Sigmoid colon (tissue), 7 donors: ENCODE measurements at places on chromosomes 7 and 10. TPM values are rescaled to one million over a fixed set of nuclear protein-coding genes. Genes with fewer than 3 reads are reported as not detected.

DNA sequence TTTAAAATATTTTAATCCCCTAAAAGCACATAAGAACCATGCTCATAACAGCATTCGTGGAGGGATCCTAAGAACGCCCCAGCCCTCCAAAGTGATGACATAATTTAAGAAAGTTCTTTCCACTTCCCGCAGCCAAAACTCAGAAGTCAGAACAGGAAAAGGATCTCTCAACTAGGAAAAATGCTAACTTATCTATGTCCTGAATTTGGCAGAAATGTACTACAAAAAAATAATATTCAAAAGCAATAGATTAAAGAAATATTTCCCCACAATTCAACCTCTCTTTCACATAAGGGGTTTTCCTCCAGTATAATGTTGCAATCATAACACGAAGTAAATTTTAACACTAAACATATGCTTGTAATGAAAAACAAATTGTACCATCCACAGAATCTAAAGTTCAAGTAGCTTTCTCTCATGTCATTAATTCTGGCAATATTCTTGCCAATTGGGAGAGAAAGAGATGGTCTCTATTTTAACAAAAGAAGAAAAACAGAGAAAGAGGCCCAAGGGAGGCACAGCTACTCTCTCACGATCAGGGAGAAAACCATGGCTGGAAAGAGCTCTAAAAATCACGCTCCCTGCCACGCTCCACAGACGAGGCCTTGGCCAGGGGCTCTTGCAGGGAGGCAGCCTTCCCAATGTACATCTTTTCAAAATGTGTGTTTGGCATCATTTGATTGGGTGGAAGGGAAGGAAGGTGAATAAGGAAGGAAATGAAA, 22.9 kb downstream of the ASB13 start:
- no peaks in the 10 kb centered on the region for H3K4me1 ChIP-seq
- no peak for DNase-seq
- peaks cover 10% of the 10 kb centered on the region for H3K36me3 ChIP-seq
- no peak overlapping the region for H3K4me3 ChIP-seq
- no peaks in the 10 kb centered on the region for H3K27me3 ChIP-seq

DNA sequence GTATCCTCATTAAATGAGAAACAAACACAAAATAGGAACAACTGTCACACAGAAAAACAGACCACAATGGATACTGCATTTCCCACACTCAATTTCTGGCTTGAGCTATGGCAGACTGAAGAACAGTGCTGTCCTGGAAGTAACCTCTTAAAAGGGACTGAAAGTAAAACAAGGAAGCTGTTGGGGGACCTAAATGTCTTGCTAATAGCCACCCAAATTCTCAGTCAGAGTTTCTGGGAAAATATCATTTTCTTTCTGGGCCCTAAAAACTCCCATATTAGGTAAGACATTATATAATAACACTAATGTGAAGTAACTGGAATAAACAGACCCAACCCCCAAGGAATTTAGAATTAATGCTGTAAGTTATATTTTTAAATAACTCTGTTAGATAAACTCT, 80.9 kb upstream of the TFEC start:
- H3K36me3 ChIP-seq = no peaks in the 10 kb centered on the region
- DNase-seq = no peak
- H3K4me1 ChIP-seq = no peaks in the 10 kb centered on the region
- H3K27me3 ChIP-seq = no peaks in the 10 kb centered on the region
- H3K4me3 ChIP-seq = no peak overlapping the region

DNA sequence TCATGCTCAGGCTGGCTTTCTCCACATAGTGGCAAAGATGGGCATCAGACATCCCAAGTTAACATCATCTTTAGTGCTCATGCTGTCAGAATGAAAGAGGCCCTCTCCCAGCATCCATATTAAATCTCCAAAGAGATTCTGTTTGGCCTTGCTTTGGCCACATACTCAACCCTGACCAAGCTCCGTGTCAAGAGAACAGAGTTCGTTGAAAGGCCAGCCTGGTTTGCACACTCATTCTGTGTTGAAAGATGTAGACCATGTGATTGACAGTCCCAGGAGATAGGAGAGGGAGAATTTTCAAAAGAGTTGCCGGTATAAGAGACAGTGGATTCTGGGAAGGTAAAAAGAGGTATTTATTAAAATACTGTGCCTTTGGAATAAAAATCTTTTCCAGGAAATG, 19.7 kb downstream of the MET start:
- no peak overlapping the region for H3K27ac ChIP-seq
- DNase-seq = no peak
- no peak overlapping the region for H3K4me3 ChIP-seq
- H3K4me1 ChIP-seq = peaks cover 7% of the 10 kb centered on the region
- no peaks in the 10 kb centered on the region for H3K27me3 ChIP-seq
- no peaks in the 10 kb centered on the region for H3K36me3 ChIP-seq

DNA sequence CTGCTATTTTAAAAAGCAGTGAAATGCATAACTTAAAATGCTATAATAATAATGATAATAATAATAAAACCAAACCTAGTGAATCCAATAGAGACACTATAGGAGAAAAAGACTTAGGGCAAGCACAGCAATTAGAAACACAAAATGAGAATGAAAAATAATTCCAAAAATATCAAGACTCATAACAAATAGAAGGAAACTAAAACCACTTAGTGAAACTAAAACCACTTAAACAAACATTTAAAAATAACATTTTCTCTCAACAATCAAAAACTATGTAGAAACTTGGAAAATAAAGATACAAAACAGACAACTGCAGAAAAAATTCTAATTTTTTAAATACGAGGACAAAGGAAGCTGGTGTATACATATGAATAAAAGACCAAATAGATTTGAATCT, 655.2 kb upstream of the NRG3 start:
- no peaks in the 10 kb centered on the region for H3K36me3 ChIP-seq
- H3K27me3 ChIP-seq = no peaks in the 10 kb centered on the region
- H3K4me1 ChIP-seq = no peaks in the 10 kb centered on the region
- DNase-seq = no peak
- no peak overlapping the region for H3K4me3 ChIP-seq

C10orf53 gene
- total RNA-seq = not detected
